AG04450 (cell line): ENCODE measurements at places on chromosomes 2 and 18. TPM values are rescaled to one million over a fixed set of nuclear protein-coding genes. Genes with fewer than 3 reads are reported as not detected.

Gene ODC1
- polyA plus RNA-seq: 143 and 168 TPM in 2 replicates

Gene TRABD2A
- 30.2 and 32.8 TPM in 2 replicates for polyA plus RNA-seq

Gene TUBB6
- 398 and 553 TPM in 2 replicates for polyA plus RNA-seq

Gene SDC1
- 17.9 and 19.9 TPM in 2 replicates for polyA plus RNA-seq

Gene INPP4A
- polyA plus RNA-seq: 12.9 and 15.3 TPM in 2 replicates

Gene UBE2E3
- 124 and 127 TPM in 2 replicates for polyA plus RNA-seq
